Upper lobe of right lung (tissue), 1 donor: ENCODE measurements at places on chromosomes 6 and 20.

GRCh38 chr20:1415667-1416468 lies 23.0 kb upstream of the FKBP1A start:
- no peaks in the 10 kb centered on the region for H3K27me3 ChIP-seq
- no peak overlapping the region for H3K4me3 ChIP-seq
- no peak for DNase-seq
- H3K27ac ChIP-seq: no peak overlapping the region

DNA sequence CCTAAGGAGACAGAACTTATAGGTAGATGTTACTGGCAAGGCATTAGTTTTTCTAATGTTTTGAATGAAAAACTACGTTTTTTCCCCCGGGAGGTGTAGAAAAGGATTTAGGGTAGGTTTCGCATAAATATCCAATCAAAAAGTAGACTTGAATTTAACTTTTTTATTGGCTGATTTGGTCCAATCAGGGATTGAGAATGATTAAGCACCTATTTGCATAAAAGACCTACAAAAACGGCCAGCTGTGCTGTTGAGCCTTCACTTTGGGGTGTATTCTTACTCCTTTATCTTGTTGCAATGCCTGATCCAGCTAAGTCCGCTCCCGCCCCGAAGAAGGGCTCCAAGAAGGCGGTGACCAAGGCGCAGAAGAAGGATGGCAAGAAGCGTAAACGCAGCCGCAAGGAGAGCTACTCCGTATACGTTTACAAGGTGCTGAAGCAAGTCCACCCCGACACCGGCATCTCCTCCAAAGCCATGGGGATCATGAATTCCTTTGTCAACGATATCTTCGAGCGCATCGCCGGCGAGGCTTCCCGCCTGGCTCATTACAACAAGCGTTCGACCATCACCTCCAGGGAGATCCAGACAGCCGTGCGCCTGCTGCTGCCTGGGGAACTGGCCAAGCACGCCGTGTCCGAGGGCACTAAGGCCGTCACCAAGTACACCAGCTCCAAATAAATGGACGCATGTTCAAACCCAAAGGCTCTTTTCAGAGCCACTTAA lies 113.5 kb upstream of the BTN3A2 start:
- H3K36me3 ChIP-seq: no peaks in the 10 kb centered on the region
- no peaks in the 10 kb centered on the region for H3K4me1 ChIP-seq

DNA sequence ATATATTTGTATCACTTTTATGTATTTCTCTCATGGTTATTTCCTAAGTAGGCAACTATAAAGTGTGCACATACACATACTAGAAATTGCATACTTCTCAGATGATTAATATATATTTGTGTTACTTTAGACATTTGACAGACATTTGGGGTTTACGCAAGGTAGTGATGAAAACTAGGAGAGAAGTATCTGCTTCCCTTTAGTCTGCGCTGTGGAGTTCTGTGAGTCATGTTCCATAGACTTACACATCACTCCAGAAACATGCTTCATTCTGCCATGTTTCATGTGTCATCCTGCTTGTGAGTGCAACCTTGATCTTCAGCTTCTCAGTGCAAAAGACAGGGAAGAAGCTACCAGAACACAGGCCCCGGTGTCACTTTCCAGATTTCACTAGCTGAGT lies 200.7 kb upstream of the BMP2 start:
- no peak overlapping the region for H3K4me3 ChIP-seq
- H3K36me3 ChIP-seq: no peaks in the 10 kb centered on the region
- H3K27ac ChIP-seq: no peak overlapping the region
- H3K27me3 ChIP-seq: no peaks in the 10 kb centered on the region
- no peaks in the 10 kb centered on the region for H3K4me1 ChIP-seq

DNA sequence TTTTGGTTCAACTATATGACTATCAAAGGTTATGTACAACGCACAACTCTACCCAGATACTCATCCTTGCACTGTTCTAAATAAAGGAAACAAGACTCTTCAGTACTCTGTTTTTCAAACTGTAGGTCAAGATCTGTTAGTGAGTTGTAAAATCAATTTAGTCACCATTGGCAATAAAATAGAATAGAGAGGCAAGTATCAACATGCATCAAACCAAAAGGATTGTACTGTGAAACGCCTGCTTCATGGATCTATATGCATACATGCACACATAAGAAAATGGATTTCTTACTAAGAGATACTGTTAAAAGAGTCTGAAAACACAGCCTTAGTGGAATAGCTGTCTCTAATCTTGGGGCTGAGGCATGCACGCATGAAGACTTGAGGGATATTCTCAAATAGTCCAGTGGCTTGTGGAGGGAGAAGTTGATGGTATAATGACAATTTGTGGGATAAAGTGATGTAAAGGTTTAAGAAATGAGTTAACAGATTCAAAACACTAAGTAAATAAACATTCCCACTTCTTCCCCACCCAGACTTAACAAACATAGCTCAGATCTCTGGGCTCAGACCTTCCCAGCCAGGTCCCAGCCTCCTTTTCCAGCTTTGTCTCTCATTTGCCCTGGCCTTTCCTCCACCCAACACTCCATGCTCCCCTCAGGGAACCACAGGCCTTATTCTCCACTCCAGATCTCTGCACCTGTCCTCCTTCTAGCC lies 10.7 kb upstream of the LZTS3 start:
- H3K36me3 ChIP-seq: no peaks in the 10 kb centered on the region
- H3K27ac ChIP-seq: no peak overlapping the region

DNA sequence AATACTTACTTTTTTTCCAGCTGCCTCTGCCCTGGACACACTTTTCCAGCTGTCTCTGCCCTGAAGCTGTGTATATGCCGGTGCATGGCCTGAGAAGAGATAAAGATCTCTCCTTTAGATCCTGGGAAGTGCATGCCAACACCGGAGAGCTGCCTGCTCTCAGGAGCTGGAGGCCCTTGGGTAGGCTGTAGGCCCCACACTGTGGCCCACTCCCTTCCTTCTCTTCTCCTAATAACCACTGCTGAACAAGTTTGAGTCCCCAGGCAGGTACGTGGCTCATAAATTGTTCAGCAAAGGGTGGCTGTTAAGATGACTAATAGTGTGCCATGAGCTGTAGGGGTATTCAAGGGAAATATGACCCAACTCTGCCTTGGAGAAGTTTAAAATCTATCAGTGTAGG lies 102.5 kb downstream of the CD24 start:
- no peaks in the 10 kb centered on the region for H3K36me3 ChIP-seq
- no peaks in the 10 kb centered on the region for H3K27me3 ChIP-seq
- no peak overlapping the region for H3K4me3 ChIP-seq

- H3K4me1 ChIP-seq: peaks cover 6% of the 10 kb centered on the region
- no peak overlapping the region for H3K4me3 ChIP-seq
- DNase-seq: no peak
- peaks cover 9% of the 10 kb centered on the region for H3K36me3 ChIP-seq
- H3K27me3 ChIP-seq: no peaks in the 10 kb centered on the region
These were observed 127.6 kb downstream of the KIF13A start for GRCh38 chr6:17859846-17860245.

DNA sequence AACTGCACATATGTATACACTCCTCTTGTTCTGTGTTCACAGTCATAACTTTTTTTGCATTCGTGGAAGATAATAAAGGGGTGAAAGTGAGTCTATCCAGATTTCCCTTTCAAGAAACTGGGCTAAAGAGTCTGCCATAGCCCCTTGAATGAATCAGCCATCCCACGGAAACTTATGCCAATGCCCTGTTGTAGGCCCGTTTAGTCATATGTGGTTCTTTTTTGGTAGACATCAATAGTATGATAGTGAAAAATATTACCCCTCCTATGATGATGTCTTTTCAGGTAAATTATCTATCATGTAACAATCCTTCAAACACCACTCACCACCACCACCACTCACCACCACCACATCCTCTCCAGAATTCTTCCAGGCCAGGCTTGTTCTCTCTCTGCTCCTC lies 99.9 kb upstream of the MYLIP start:
- no peaks in the 10 kb centered on the region for H3K4me1 ChIP-seq
- no peak overlapping the region for H3K4me3 ChIP-seq
- no peaks in the 10 kb centered on the region for H3K27me3 ChIP-seq
- DNase-seq: no peak
- no peaks in the 10 kb centered on the region for H3K36me3 ChIP-seq

GRCh38 chr6:44531442-44532015 lies 144.0 kb downstream of the CDC5L start:
- no peak overlapping the region for H3K4me3 ChIP-seq
- no peaks in the 10 kb centered on the region for H3K4me1 ChIP-seq
- H3K36me3 ChIP-seq: no peaks in the 10 kb centered on the region
- no peak overlapping the region for H3K27ac ChIP-seq

- H3K27me3 ChIP-seq: no peaks in the 10 kb centered on the region
- no peak for DNase-seq
- H3K4me1 ChIP-seq: no peaks in the 10 kb centered on the region
- H3K4me3 ChIP-seq: no peak overlapping the region
These were observed 185.5 kb upstream of the RALGAPA2 start for GRCh38 chr20:20897922-20898321.

DNA sequence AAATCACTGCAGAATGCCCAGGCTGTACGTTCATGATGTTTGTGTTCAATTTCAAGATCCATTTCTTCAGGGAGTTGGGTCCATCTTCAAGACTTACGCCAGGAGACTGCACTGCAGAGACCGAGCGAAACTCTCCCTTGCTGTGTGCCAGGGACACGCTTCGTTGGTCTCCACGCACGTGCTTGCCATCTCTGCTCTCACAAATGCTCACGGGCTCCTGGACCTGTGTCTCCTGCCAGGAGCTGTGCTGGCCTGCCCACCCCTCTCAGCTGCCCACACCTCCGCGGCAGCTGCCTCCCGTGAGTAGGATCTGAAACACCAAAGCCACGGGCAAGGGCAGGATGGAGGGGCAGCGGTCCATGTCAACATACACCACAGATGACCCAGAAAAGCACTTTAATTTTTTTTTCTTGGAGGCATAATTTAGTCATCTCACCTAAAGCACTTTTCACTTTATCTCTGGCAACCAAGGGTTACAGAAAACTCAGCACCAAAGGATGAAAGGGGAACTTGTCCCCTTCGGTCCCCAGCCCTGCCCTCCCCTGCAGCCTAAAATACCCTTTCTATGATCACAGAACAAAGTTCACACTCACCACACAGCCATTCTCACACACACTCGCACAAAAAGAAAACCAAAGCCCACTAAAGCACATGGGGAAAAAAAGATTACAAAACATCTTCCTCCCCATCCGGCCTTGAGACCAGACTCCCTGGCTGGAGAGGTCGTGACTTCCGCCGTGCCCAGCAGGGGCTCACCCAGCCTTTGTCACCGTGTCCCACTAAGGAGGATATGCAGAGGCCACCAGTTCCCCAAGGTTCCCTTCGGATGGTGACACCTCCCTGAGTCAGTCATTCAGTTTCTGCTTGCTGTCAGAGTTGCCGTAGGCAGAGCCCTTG lies 137.9 kb downstream of the AGPAT4 start:
- no peak overlapping the region for H3K4me3 ChIP-seq
- DNase-seq: no peak
- H3K27me3 ChIP-seq: no peaks in the 10 kb centered on the region
- H3K36me3 ChIP-seq: no peaks in the 10 kb centered on the region
- no peaks in the 10 kb centered on the region for H3K4me1 ChIP-seq

DNA sequence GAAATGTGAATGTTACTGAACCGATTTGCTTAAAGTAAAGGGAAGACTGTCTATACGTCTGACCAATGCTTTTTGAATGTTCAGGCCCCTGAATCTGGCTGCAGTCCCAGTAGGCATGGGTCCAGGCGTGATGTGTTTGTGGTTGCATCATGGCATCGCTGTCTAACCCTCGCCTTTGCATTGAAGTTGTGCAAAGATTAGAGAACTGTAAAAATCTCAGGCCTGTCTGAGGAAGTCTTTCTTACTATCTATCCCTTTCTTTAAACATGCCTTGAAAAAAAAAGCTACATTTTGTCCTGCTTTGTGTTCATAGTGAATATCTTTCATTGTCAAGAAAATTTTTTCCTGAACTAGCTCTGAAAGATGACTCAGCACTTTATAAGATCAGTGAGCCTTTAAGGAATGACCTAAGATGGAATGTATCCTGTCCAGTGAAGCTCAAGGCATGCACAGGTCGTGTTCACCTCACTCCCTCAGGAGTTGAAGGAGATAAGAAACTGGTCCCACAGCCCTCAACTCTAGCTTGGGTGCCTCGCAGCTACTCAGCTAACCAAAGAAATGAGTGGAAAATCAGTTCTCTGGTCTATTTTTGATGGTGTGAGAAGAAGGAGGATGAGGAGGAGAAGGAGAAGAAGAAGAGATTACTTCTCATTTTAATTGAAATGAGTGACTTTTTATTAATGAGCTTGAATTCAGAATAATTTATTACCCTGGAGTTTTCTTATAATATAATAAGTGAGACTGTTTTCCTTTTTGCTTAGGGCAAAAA lies 48.6 kb downstream of the TPD52L1 start:
- no peaks in the 10 kb centered on the region for H3K36me3 ChIP-seq
- no peaks in the 10 kb centered on the region for H3K27me3 ChIP-seq
- H3K4me3 ChIP-seq: no peak overlapping the region
- H3K27ac ChIP-seq: peak overlapping the region; percentile 28
- H3K4me1 ChIP-seq: peaks cover 28% of the 10 kb centered on the region

- no peaks in the 10 kb centered on the region for H3K36me3 ChIP-seq
- no peak overlapping the region for H3K4me3 ChIP-seq
- no peaks in the 10 kb centered on the region for H3K4me1 ChIP-seq
- no peak overlapping the region for H3K27ac ChIP-seq
- no peaks in the 10 kb centered on the region for H3K27me3 ChIP-seq
- DNase-seq: no peak
These were observed 128.1 kb downstream of the ISM1 start for GRCh38 chr20:13349235-13349604.

- no peak overlapping the region for H3K27ac ChIP-seq
- H3K4me3 ChIP-seq: no peak overlapping the region
- no peaks in the 10 kb centered on the region for H3K4me1 ChIP-seq
- DNase-seq: no peak
These were observed 8.1 kb downstream of the BPIFA2 start for GRCh38 chr20:33176101-33176500.

DNA sequence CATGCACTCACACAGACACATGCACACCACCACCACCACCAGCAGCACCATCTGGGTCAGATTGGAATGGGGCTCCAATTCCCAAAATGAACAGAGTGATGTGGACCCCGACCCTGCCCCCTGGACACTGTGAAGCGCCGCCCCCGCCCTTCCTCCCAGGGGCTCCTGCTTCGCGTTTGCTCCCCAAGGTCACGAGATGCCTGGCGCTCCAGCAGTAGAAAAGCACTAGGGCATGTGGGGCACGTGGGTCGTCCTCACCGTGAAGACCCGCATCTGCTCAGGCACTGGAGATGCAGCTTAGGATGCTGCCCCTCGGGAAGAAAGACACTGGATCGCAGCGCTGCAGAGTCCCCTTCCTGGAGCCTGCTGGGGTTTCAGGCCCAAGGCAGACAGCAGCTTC lies 184.0 kb downstream of the SMOC2 start:
- H3K27me3 ChIP-seq: no peaks in the 10 kb centered on the region
- H3K27ac ChIP-seq: no peak overlapping the region
- no peak for DNase-seq
- no peaks in the 10 kb centered on the region for H3K36me3 ChIP-seq

DNA sequence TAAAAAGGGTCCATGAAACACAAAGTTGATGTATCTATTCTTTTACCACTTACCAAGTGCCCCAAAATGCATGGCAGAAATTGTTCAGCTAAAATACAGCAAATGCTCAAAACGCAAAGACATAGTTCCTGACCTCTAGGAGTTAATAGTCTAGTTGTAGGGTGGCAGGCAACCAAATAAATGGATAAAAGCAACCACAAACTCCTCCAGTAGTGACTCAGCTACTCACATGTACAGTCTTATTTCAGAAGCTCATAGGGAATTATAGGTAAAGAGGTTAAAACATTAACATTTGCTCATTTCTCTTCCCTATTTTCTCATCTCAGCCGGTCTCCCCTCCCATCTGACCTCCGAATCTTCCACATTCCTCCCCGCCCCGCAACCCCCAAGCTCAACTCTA lies 143.9 kb upstream of the INSM1 start:
- no peak for DNase-seq
- H3K27me3 ChIP-seq: no peaks in the 10 kb centered on the region
- no peaks in the 10 kb centered on the region for H3K36me3 ChIP-seq
- H3K27ac ChIP-seq: no peak overlapping the region
